Stimulated activated CD8-positive, alpha-beta memory T cell treated with anti-CD3 and anti-CD28 coated beads, Interleukin-2, amount 100 ng/mL, for 48 hours (primary cell): ENCODE measurements at places on chromosomes 7 and 10.

DNA sequence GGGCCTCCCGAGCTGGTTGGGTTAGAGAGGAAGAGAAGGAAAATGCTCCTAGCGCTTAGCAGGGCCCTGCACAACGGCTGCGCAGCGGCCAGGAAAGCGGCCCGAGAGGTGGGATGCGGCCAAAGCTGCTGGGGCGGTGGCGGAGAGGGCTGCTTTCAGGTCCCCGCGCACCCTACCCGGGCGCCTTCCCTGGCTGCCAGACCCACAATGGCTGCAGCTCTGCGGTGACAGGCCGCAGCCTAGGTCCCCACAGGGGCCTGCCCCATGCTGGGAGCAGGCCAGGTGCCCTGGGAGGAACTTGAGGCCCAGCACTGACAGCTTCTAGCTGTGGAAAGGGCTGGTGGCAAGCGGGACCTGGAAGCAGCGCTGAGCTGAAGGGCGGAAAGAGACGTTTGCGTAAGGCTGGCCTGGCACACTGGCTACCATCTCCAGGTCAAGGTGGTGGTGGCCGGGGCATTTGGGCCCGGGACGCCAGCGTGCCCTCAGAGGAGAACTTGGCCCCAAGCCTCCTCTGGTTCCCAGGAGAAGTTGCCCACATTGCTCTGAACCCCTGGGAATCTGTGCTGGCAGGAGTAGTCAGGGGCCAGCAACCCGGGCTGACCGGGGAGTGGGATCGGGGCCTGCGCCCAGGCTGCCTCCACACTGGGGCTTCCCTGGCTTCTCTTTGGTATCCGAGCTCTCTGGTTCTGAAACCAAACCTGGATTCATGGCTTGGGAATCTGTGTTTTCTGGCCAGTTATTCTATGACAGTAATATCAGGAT, 72.9 kb upstream of the ZNF804B start:
- no peak for DNase-seq

DNA sequence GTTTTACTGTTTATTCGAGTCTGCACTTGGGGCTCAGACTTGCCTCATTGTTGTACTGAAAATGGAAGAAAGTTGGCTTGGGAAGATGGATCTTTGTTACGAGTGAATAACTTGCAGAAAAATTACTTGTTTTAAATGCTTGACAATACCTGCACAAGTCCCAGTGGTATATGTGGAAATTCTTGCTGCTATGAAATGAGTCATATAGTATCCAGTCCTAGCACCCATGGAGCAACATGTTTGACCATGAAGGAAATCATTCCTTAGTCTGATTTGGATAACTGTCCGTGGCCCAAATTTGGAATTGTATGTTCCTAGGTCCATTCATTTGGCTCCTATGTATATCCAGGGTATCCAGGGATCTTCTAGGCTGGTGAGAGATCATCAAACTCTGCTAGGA, 1096.8 kb downstream of the KCNMA1 start:
- DNase-seq, result no peak

DNA sequence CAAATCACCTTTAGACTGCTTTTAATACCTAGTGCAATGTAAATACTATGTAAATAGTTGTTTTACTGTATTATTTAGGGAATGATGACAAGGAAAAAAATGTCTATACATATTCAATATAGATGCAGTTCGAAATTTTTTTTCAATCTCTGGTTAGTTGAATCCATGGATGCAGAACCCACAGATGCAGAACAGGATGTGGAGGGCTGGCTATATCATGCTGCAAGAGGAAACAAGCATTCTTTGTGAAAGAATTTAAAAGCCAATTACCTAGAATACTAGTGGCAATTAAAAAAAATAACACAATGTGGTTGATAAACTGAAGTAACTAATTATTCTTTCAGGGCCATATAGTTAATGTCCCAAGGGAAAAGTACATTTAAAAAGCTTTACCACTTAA, 170.4 kb downstream of the ZNF438 start:
- DNase-seq, result no peak

DNA sequence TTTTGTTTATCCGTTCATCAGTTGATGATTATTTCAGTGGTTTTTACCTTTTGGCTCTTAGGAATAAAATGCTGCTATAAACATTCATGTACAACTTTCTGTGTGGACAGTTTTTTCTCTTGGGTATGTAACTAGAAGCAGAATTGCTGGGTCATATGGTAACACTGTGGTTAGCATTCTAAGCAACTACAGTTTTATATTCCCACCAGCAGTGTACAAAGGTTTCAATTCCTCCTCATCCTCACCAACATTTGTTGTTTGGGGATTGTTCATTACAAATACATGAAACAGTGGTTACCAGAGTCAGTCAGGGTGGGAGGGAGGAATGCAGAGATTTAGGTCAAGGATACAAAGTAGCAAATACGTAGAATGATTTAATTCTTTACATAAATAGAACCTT, 97.0 kb downstream of the NPSR1 start:
- DNase-seq, result no peak

DNA sequence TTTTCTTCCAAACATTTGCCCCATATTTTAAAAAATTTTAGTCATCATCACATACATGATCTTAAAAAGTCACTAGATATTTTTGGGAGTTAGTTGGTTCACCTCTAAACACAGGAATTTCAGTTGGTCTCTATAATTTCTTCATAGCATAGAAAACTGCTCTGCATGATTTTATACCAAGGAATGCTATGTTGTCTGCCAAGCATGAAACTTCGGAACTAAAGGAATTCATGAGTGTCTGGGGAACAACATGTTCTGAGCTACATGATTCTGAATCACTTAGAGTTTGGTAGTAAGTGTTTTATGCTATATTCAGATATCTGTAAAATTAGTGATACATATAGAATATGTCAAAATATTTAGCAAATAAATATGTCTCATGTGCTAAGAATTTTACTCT, 957.8 kb downstream of the GATA3 start:
- DNase-seq, result no peak

DNA sequence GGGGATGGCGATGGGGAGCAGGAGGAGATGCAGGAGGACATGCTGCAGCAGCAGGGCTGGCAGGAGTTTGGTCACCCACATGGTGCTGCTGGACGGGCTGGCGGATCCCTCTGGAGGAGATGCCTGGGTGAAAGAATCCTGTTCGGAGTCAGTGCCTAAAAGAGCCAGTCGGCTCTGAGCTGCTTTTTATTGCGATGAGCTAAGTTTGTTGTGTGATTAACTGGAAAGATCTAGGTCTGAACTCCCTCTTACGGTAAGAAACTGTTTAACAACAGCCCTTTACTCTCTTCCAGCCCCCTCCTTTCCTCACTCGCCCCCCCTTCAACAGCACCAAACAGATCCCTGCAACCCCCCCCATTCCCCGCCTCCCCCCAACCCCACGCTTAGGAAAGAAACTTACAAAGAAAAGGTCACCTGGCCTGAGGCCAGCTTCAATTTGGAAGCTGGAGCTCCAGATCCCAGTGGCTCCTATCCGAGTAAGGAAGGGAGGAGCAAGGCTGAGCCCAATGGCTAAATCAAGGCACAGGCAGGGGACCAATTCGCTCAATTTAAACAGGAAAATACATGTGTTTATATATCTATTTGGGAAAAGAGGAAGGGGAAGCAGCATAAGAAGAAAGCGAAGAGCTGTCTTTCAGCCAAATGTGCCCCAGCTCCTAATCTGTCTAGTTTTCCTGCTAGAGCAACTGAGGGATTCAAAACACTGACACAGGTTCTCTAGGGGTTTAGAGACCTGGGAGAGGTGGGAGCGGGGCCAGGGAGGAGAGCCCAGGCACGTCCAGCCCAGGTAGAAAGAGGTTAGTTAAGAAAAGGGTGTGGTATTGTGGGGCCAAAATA, at the start of gene HGF:
TSS of gene HGF (minus strand) at position 157 of the 837 bp plus-strand sequence. CDS start at position 81, 76 bp downstream.
- DNase-seq, result no peak

GRCh38 chr7:12939694-12940093, 252.3 kb downstream of the ARL4A start:
- DNase-seq, result no peak

DNA sequence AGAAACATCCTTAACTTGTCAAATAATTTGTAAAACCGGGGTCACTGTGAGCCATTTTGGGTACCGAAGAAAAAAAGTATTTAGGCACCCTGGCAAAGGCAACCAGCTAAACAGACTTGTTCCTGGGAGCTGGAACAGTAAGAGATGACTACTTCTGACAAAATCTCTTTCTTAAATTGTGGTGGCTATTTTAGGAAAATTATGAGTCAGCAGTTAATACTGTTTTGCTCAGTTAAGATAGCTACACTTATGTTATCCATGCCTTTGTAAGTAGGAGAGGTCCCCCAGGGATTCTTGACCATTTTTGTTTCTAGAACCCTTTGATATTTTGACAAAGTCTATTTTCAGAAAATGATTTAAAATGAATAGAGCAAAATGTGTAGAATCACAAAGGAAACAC, 68.7 kb downstream of the TAX1BP1 start:
- no peak for DNase-seq

DNA sequence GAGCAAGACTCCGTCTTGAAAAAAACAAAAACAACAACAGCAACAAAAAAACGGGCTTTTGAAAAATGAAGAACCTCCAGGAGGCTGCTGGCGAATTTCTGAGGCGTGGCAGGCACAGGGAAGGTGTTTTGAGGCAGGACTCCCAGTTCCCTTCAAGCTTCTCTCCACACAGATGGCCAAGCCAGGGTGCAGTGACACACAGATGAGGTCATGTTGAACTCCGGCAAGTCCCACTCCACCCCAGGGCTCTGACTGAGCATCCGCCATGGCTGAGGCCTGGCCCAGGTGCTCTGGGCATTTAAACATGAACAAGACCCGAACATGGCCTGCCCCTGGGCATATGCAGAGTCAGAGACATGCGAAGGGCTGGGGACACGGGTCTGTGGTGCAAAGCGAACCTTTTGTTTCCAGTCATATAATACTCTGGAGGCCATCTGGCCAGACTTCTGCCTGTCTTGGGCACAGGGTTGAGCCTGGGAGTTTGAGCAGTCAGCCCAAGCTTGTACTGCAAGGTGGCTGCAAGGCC, 514.6 kb upstream of the FOXK1 start:
- no peak for DNase-seq

DNA sequence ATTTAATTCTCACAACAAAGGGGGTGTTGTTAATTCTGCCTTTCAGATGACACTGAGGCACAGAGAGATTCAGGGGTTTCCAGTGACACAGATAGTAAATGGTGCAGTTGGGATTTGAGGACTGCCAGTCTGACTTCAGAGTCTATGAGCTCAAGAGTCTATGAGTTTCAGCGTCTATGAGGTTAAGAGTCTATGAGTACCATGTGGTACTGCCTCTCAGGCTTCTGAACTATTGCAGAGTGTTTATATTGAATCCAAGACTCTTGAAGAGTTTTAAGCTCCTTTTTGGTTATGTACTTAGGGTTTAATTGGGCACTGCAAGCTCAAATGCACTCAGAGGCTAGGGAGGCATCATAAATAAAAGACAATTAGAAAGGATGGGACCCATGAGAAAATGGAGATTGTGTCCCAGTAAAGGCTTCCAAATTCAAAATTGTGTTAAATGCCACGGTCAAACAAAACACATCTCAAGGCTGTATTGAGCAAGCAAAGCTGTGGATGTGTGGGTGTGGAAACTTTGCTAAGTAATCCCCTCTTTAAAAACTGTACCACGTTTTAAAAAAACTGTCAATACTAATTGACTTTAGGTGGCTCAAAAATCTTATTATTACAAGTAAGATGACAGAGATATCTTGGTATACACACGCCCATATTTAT, 123.9 kb upstream of the FAM171A1 start:
- DNase-seq, result no peak

- no peak for DNase-seq
Observed at GRCh38 chr7:35968140-35968940, 167.5 kb downstream of the SEPTIN7 start.

GRCh38 chr7:159112136-159113011, 32.3 kb downstream of the VIPR2 start:
- no peak for DNase-seq

DNA sequence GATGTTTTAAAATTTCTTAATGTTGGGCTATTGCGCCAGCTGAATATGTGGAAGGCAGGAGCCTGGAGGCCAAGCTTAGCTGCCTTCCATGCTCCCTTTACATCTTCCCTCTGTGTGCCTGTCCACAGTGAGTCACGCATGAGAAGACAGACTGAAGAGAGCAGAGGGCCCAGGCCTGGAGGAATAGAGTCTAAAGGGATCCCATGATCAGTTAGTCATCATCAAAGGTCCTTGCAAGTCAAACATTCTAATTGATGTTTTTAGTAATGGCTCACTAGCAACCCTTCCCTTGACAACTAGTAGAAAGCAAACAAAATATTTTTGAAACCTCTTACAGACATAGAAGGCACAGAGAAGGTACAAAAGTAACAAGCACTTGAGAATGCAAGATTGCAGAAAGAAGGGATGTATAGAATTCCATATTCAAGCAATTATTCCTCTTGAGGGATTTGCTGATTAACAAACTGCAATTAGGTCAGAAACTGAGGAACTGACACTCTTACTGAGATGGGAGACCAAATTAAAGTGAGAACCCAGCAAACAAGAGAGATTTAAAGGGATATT, 30.7 kb upstream of the APBB1IP start:
- no peak for DNase-seq

GRCh38 chr7:2182461-2182860, 50.3 kb downstream of the MAD1L1 start:
- no peak for DNase-seq

DNA sequence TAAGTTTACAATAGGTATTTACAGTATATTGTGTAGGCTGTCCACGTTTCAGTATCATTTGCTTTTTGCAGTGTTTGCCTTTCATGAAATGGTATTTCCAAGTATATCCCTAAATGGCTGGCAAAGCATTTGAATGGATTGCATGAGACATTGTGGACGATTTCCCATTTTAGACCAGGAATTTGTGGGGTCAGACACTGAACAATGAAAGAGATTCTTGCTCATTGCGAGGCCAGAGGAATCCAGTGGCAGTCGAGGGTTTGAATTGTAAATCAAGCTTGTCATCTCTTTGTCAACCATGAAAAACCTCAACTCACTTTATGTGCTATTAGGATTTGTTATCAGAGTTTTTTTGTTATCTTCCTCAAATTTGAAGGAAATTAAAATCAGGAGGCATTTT, 70.8 kb downstream of the CREB5 start:
- DNase-seq, result no peak

GRCh38 chr10:34599026-34599795, 215.9 kb downstream of the PARD3 start:
- no peak for DNase-seq

DNA sequence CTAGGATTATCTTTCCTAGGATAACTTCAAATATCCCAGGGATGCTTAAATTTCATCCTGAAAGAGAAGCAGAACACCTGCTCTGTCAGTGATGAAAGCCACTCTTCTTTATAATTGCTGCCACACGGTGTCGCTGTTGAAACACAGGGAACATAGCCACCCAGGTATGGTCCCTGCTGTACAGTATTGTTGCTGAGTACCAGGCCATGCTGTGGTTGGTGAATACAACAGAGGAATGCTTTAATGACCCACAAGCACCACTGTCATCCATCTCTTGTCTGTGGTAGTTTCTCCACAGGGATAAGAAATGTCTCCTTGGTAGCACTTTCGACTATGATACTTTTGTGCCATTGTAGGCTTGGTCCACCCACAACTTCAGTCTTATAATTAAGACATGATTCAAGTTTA, 70.6 kb upstream of the STARD3NL start:
- DNase-seq, result peak; percentile 56

GRCh38 chr10:30170814-30171213, 111.4 kb upstream of the JCAD start:
- no peak for DNase-seq

GRCh38 chr10:66999762-67000545, 74.1 kb downstream of the LRRTM3 start:
- DNase-seq, result no peak

- no peak for DNase-seq
Observed at GRCh38 chr7:145434811-145435210, 599.0 kb upstream of the TPK1 start.

- DNase-seq, result peak; percentile 45
Observed at GRCh38 chr10:97553575-97554031, 19.0 kb upstream of the ANKRD2 start.
